ENCODE measurements at places on chromosomes 6 and 20.

- DNase-seq: no peak
Observed at GRCh38 chr6:136466777-136467176, 83.4 kb downstream of the MAP7 start.

- no peak for DNase-seq
Observed at GRCh38 chr6:89462503-89462902, 29.6 kb downstream of the ANKRD6 start.

DNA sequence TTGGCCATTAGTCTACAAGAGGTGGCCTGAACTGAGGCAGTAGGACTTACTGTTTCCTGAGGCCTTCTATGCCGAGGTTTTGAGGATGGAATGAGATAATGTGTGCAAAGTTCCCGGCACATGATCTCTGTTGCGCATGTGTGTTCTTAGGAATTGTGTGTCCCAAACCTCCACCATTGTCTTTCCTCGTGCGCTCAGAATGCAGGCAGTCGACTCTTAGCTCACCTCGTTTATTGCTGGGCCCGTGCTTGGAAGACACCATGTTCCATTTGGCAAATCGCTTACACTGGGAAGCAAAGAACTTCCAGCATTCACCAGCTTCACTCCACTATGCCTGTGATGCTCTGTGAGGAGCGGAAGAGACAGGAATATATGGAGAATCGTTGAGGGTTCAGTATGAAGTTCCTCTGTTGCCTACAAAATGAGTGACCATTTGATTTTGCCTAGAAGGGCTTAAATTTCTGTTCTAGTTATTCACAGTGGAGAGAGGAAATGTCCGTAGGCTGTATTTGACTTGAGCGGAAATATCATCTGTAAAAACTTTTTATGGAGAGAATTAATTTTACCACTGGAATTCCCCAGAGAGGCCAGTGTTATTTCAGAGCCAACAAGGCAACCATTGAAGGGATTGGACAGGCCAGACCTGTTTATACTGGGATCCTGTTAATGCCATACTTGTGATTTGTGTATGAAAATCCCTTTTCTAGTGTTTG, 75.7 kb upstream of the CLDN20 start:
- DNase-seq: no peak

DNA sequence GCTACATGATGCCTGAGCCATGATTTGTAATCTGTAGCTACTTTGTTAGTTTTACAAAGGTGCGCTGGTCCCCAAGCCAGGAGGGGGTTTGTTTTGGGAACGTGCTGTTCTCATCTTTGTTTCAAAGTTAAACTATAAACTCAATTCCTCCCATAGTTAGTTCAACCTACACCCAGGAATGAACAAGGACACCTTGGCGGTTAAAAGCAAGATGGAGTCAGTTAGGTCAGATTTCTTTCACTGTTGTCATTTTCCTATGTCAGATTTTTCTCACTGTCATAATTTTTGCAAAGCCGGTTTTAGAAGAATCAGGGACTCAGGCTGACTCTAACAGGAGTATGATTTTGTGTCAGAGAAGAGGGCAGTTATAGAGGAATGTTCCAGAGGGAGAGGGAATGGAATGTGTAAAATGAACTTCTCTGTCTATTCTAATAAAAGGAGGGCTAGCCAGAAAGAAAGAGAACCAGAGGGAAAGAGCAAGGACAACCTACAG, 2.3 kb upstream of the GMPR start:
- DNase-seq: no peak

GRCh38 chr20:60820918-60821317, 431.1 kb upstream of the CDH4 start:
- DNase-seq: peak; percentile 19

DNA sequence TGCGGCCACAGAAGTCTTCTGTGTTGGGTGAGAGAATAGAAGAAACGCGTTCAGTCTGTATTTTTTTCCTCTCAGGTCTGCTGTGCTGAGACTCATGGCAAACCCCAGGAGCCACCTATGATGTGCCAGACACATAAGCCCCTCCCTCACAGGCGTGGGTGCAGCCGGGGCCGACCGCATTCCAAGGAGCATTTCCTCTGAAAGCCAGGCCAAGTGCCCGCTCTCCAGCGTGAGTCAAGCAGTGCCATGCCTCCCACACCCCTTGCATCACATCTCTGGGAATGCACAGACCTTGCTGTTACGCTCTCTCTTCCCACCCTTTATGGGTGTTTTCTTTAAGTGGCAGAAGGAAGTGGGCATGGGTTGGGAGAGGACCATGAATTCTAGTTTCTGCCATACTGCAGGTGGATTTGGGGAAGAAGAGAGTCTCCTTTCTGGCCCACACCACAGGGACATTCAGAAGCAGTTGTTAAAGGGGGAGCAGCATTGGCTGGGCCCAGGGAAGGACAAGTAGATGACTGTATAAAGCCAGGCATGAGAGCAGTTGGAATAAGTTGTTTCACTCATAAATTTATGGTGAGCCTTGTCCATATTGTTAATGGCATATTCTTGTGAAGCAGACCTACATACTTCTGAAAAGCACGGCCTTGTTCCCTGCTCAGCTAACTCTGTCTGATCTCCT, 37.1 kb upstream of the TFAP2A start:
- no peak for DNase-seq

- DNase-seq: no peak
Observed at GRCh38 chr6:134657751-134658527, 292.0 kb downstream of the ALDH8A1 start.

- DNase-seq: no peak
Observed at GRCh38 chr6:41064841-41065240, 7.3 kb downstream of the OARD1 start.

GRCh38 chr6:149077208-149077607, 240.3 kb upstream of the TAB2 start:
- DNase-seq: peak; percentile 26

GRCh38 chr6:29465279-29465678, 8.3 kb downstream of the OR2H1 start:
- DNase-seq: no peak

GRCh38 chr6:138278326-138278725, 60.0 kb upstream of the PBOV1 start:
- no peak for DNase-seq

GRCh38 chr20:46111028-46111835, 6.9 kb upstream of the CD40 start:
- peak; percentile 53 for DNase-seq

DNA sequence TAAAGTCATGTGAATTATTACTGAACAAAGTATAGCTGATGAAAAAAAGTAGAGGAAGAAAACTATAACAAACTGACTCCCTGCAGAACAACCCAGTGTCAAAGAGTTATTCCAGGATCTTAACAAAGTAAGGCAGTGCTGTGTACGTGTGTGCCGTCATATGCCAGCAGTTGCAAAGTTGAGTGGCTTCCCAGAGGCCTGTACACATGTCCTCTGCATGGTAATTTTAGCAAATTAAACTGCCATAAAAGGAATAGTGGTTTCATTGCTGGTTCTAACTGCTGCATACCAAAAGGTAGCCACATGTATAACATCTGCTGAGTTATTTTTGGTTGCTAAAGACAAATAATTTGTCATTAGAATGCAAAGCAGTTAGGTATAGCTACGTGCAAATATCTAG, 44.8 kb downstream of the RIPOR2 start:
- DNase-seq: no peak

GRCh38 chr6:36544228-36544627, 3.1 kb downstream of the STK38 start:
- peak; percentile 35 for DNase-seq

DNA sequence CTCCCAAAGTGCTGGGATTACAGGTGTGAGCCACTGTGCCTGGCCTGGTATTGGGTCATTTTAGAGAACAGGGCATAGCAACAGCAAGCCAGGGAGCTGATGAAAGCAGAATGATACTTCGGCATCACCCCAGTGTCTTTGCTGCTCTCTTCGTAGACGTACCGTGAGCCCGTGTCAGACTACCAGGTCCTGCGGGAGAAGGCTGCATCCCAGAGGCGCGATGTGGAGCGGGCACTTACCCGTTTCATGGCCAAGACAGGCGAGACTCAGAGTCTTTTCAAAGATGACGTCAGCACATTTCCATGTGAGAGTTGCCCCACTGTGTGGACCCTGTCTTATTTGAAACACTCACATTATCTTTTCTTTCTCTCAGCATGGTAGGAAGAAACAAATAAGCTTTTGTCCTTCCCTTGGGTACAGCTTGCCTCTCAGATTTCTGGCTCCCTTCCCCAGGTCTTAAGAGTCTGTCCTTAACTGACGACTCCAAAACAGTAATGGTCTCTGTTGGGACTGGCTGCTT, 15.9 kb downstream of the TAF8 start:
- no peak for DNase-seq

- no peak for DNase-seq
Observed at GRCh38 chr6:98904096-98904495, 43.6 kb downstream of the FBXL4 start.

DNA sequence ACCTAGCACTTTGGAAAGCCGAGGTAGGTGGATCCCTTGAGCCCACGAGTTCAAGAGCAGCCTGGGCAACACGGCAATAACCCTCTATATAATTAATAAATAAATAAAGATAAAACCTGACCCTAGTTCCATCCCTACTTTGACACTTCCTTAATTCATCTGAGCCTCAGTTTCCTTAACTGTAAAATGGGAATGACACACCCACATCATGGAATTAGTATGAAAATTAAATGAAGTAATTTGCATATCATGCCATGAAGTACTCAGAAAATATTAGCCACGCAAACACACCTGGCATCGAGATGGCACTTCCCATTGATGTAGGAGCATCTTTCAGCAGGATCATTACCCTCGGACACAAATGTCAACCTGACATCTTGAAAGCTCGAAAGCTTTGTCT, 19.1 kb downstream of the ZMYND8 start:
- DNase-seq: no peak

DNA sequence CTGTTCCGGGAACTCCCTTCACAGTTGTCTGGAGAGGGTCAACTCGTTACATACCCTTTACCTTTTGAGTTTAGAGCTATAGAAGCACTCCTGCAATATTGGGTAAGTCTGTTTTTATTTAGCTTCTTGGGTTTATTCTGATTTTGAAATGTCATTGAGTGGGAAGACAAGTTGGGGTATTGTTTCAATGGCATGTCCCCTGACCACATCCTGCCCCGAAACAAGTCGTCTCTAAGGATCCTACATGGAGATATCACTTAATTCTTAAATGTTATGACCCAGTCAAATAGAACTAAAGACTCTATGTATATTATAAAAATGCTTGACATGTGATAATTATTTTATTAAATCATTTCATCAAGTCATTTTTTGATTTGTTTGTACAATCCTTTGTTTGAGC, 9.6 kb downstream of the MRS2 start:
- no peak for DNase-seq

- DNase-seq: peak; percentile 83
Observed at GRCh38 chr6:44655412-44656342, 268.2 kb downstream of the CDC5L start.

DNA sequence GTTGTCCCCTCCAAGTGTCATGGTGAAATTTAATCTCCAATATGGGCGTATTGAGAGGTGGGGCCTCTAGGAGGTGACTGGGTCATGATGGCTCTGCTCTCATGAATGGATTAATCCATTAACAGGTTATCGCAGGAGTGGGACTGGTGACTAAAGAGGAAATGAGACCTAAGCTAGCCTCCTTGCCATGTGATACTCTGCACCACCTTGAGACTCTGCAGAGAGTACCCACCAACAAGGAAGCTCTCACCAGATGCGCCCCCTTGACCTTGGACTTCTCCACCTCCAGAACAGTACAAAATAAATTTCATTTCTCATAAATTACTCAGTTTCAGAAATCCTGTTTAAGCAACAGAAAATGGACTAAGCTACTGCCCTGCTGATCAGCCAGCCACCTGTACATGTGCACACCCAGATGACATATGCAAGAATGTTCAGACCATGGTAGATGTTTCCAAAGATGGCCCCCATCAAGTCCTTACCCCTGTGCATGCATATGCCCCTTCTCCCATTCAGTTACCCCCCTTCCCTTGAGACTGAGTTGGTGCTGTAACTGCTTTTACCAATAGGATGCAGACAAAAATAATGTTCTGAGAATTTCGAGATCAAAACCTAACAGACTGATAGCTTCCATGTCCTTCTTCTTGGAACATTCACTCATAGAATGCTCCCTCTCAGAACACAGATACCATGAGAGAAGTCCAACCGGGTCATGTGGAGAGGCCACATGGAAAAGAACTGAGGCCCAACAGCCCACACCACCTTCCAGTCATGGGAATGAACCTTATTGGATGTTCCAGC, 28.4 kb downstream of the MAP3K5 start:
- no peak for DNase-seq

GRCh38 chr6:119259027-119259426, 90.5 kb downstream of the MAN1A1 start:
- DNase-seq: no peak

- no peak for DNase-seq
Observed at GRCh38 chr6:117231466-117231865, 33.9 kb upstream of the VGLL2 start.

GRCh38 chr6:84796343-84796742, 31.9 kb upstream of the TBX18 start:
- DNase-seq: no peak

GRCh38 chr6:122610690-122611455, 668 bp downstream of the PKIB start:
- DNase-seq: peak; percentile 48

- DNase-seq: no peak
Observed at GRCh38 chr6:4531406-4531805, 244.8 kb upstream of the CDYL start.
